Right kidney (tissue), 9 donors: ENCODE measurements at places on chromosomes 11 and 22.

DNA sequence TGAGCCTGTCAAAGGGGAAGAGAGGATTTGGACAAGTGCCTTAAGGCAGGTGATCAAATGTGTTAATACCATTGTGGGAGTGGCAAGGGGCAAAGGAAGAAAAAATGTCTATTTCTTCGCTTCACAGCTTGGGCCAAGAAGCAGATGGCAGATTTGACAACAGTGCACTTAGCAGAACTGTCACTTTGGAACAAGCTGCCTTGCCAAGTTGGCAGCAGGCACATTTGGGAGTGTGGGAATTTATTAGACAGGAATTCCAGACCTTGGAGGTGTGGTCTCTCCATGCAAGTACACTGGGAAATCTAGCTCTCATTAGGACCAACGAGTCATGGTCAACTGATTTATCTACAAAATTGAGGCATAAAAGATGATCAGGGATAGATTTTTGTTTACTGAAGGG, 265.1 kb downstream of the NELL1 start:
- DNase-seq: no peak

- no peak for DNase-seq
Measured at GRCh38 chr11:134365011-134365925, 33.5 kb downstream of the GLB1L2 start.

DNA sequence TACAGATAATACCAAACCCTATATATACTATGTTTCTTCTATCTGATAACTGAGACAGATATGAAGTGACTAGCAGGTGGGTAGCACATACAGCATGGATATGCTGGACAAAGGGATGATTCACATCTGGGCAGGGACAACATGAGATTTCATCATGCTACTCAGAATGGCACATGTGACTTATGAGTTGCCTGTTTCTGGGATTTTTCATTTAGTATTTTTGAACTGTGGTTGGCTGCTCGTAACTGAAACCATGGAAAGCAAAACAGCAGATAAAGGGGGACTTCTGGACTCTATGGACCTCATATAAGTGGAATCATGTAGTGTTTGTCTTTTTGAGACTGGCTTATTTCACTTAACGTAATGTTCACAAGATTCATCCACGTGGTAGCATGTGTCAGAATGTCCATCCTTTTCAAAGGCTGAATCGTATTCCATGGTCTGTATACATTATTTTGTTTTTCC, 883.0 kb downstream of the TBC1D22A start:
- no peak for DNase-seq

DNA sequence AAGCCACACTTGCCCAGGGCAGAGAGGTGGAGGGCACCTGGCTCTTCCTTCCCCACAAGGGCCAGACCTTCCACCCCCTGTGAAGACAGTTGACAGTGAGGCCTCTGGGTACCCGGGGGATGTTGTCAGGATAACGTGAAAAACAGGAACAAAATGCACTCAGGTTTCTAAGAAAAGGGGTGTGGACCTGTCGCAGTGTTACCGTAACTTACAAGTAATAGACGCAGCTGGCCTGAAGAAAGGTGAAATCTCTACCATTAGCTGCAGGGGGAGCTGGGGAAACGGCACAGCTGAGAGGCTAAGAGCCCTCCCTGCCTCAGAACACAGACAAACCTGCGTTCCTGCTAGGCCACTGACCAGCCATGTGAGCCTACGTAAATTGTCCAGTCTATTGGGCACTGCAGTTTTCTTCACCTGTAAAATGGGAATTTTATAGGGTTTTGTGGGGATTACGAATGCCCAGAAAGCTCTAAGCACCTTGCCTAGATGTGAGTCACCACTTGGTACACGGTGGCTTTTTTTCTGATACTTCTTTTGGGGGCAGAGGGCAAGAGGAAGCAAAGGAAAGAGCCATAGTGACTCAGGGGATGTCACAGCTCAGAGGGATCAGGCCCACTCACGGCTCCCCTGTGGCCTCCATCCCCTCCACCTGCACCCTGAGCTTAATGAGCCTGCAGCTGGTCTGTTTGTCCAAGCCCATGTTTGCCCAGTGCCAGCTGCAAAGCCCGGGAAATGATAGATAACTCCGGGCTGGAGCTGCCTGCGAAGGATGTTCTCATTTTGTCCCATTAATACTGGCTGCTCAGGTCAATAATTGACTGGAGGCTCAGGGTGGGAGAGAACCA, 18.4 kb upstream of the CABP7 start:
- DNase-seq: no peak

- no peak for DNase-seq
Measured at GRCh38 chr11:100329352-100329751, 357.7 kb upstream of the ARHGAP42 start.

GRCh38 chr11:68550485-68550817, 89.9 kb downstream of the PPP6R3 start:
- DNase-seq: no peak

DNA sequence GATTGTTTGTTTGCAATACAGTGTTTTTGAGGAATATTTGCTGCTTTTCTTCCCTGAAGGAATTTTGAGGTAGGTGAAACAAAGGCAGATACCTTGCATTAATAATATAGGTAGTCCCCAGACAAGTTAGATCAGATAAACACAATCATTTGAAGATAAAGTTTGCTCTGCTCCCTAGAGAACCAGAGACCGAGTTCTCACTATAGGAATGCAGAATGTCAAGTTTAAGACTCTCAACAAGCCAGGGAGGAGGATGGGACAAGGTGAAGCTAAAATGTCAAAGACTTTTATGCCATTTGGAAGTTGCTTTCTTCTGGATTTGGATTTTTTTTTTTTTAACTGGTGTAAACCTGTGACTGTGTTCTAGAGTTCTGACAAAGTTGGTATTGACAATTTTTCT, 364.7 kb downstream of the TTC28 start:
- DNase-seq: no peak

GRCh38 chr22:47967831-47968230, 1205.4 kb downstream of the TBC1D22A start:
- DNase-seq: no peak

DNA sequence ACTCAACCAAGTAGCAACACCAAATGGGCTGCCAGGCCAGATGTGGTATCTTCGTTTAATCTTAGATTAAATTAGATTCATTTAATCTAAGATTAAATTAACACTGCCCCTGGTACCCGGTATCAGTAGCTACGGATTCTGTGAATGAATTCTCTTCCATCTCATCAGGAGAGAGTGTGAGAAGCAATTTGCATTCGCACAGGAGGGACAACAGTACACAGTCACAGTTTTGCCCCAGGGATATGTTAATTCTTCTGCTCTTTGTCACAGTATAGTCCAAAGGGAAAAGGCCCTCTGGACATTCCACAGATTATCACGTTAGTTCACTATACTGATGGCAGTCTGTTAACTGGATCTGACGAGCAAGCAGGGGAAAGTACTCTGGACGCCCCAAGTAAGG, 22.9 kb downstream of the ASCL2 start:
- no peak for DNase-seq

DNA sequence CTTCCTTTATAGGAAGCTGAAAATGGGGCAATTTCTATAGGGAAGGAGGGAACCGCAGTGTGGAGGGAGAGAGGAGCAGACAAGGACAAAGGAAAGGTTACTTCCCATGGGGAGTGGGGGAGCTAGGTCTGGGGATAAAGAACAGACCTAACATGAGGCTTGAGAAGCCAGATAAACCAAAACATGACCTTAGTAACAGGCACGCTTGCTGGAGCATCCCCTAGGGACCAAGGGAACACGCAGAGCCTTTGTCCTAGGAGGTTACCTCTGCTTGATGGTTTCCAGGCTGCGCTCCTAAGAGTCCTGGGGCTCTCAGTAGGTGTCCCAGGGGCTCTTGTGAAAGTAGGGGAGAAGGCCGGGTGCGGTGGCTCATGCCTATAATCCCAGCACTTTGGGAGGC, 271.4 kb upstream of the NCAM1 start:
- no peak for DNase-seq

DNA sequence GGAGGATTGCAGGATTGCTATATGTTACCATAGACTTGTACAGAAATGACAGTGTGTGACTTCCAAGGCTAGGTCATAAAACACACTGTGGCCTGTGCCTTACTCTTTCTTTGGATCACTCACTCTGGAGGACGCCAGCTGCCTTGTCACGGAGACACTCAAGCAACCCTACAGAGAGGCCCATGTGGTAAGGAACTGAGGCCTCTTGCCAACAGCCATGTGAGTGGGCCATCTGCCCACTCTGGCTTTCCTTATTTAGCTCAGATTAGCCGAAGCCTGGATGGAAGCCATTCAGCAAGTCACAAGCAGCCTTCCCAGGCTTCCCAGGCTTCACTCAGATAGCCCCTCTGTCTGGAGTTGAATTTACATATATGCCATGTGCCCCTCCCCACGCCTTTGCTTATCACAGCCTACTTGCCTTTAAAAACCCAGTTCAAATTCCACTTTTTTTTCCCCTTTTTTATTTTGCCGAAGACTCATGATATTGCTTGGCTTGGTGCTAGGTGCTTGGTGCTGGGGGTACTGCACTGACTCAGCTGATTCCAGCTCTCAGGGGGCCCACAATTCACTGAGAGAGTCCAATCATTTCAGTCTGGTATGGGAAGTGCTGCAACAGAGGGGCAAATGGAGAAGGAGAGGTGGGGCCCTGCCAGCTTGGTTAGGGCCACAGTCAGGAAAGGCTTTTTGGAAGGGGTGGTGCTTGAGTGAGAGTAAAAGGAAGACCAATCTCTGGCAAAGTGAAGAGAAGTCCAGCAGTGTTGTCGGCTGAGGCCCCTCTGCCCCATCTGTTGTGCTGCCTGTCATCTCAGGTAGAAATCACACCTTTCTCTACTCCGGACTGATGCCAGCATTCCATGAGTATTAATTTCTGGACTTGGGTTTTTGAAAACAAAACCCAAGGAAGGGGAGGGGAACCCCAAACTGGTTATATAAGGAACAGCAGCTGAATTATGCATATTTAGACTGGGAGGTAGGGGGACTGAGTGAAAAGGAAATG, 14.5 kb upstream of the P4HA3 start:
- DNase-seq: no peak

GRCh38 chr11:39772525-39773137, 1686.8 kb downstream of the LRRC4C start:
- DNase-seq: no peak

DNA sequence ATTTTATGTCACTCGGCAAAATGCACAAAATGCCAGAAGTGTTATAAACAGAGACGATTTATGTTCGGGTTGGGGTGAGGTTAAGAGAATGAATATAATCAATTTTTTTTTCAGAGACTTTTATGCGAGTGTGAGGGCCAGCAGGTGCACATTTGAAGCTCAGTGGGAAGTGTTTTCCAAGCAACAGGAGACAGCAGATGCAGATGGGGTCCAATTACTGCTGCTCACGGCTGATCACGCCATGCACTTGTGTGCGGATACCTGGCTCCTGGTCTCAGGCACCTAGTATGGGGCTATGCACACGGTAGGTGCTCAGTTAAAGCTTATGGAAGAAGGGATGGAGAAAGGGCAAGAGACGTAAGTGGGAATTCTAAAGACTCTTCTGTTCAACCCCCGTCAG, 249.1 kb downstream of the MIAT start:
- no peak for DNase-seq

DNA sequence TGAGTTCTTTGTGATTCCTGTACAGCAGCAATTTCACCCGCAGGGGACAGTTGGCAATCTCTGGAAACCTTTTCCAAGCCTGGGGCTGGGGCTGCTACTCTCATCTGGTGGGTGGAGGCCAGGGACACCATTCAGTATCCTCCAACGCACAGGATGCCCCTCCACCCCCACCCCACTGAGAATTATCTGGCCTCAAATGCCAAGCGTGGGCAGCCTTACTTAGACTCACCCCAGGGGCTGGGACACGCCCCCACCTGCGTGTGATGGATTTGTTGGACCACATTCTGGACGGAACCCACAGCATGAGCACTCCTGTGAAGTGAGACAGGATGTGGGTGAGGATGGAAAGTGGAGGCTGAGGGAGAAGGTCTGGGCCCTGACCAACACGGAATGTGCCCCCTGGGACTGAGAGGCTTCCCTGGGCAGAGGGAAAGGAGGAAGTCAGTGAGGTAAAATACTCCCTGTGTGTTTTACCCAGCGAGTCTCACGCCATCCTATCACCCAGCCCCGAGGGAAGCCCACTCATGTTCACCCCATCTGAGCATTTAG, 13.7 kb downstream of the RASD2 start:
- no peak for DNase-seq

DNA sequence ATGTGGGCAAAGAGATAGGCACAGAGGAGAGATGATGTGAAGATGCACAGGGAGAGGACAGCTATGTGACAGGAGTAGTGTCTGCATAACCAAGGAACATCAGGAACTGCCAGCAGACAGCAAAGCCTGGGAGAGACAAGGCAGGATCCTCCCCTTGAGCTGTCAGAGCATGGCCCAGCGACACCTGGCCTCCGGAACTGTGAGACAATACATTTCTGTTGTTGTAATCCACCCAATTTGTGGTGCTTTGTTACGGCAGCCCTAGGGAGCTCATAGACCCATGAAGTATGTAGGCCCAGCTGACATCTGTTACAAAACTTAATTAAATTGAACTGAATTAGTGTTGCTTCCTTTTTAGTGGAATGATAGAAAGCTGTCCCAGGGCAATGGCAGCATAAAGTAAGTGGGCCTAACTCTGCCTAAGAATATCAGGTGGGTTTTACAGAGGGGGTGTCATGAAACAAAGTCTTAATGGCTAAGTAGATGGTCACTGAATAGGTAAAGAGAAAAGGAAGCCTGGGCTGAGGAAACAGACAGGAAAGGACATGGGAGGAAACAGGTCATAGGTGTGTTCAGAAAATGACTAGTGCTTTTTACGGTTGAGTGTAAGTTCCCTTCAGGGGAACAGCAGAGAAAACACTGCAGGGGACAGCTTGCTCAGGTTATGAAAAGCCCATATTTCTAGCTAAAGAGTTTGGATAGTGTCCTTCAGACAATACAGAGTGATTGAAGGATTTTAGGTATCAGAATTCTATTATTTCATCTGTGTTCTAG, 24.8 kb downstream of the RASSF10 start:
- DNase-seq: no peak

GRCh38 chr11:103031834-103032233, 60.1 kb downstream of the DCUN1D5 start:
- no peak for DNase-seq
